ENCODE measurements at places on chromosomes 13 and 19.

DNA sequence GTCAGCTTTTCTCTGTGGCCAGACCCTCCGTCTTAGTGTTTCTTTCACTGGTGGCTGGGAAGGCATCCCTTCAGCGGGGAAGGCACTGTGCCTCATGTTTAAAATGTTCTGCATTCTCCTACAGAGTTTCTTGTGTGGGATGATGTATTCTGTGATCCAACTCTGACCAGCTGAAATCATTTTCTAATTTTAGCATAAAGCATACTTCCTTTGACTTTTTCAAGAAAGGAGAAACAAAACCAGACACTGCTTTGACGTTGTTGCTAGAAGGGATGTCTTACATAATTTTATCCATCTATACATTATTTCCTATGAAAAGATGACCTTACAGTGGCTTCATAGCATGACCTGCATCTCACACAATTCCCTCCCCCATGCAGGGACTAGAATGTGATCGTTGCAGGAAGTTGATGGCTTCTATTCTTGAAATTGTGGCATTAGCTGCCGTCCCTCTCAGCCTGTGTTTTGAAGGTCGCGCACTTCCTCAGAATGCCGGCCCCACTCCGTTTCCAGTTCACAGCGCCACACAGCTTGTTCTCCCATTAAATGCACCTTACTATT lies 38.6 kb upstream of the TEX29 start:
- no peak for DNase-seq

- no peak for DNase-seq
Measured at GRCh38 chr13:109036078-109036780, 406.8 kb downstream of the MYO16 start.

DNA sequence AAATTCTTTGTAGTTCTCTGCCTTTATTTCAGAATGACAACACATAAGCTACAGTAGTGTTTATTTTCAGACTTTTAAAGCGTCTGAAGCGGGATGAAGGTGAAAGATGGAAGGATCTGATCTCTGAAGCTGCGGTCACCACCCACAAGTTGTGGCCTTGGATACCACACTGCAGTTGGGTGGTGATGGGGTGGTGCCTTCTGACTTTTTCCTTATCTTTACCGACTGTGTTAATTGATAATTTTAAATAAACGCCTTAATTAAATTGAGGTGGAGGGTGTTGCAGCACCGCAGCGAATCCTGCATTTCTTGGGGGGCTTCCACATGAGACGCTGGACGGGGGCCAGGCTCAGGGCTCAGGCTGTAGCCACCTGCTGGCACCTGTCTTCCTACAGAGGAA lies 1.3 kb downstream of the TFDP1 start:
- peak; percentile 21 for DNase-seq

DNA sequence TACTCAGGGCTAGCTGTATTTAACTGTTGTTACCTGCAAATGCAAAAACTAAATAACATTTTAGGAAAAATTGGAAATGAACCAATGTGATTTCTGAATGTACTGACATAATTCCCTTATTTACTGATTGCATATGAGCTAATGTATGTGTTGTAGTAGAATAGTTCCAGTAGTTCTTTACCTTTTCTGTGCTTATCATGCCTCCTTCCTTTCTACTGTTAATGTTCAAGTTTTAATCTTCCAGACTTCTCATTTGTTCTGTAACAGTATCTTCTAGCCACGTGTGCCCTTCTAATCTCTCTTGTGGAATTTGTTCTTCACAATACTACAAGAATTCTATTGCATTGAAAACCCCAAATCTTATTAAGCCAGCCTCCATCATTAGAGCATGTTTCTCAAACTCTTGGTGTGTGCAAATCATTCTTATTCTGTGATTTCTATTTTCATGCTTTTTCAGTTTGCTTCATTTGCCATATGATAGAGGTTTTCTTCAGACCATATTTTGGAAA lies 17.7 kb downstream of the LSM14A start:
- no peak for DNase-seq

GRCh38 chr13:31240921-31241320 lies 41.1 kb downstream of the B3GLCT start:
- DNase-seq, result no peak

DNA sequence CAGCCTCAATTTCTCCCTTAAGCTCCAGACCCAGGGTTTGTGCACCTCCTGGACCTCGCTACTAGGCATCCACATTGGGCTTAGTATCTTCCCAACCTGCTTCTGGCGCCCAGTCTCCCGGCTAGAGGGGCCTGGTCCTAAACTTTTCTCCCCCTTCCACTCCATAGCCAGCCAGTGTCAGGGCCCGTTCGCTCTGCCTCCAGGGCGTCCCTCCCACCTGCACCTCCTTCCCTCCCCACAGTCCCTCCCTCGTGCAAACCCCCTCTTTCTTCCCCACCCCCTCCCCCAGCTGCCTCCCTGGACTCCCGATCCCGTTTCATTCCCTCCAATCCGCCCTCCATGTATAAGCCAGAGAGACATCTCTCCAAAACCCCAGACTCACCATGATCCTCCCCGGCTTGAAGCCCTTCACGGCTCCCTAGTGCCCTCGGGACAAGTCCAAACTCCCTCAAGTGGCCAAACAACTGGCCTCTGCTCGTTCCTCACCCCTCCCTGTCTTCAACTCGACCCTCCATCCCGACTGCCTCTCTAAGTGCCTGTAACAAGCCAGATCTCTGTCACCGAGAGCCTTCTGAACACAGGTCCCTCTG lies 997 bp upstream of the SAMD4B start:
- DNase-seq, result no peak

DNA sequence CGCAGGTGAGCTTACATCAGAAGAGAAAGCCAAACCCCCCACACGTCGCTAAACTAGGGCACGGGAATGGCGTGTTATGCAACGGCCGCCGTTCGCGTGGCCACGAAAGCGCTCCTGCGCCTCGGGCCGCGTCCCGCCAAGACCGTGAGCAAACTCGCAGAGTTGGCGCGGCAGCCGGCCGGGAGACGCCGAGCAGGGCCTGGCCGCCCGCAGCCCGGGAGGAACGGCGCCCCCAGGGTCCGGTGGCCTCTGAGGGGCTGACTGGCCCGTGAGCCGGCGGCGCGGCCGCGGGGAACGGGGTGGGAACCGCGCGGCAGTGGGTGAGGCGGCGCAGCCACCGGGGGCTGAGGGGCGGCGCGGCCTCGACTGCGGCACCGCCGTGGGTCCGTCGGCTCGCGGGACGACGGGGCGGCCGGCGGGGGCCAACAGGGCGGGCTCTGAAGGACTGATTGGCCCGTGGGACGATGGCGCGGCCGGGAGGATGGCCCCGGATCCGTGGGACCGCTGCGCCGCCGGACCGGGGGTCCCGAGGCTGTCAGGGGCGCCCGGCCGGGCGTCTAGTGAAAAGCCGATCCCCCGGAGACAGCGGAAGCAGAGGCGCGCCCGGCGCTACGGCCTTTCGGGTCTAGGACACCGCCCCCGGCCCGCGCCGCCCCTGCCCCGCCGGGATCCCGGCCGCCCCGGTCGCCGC lies 903 bp downstream of the LATS2 start:
- DNase-seq, result no peak

DNA sequence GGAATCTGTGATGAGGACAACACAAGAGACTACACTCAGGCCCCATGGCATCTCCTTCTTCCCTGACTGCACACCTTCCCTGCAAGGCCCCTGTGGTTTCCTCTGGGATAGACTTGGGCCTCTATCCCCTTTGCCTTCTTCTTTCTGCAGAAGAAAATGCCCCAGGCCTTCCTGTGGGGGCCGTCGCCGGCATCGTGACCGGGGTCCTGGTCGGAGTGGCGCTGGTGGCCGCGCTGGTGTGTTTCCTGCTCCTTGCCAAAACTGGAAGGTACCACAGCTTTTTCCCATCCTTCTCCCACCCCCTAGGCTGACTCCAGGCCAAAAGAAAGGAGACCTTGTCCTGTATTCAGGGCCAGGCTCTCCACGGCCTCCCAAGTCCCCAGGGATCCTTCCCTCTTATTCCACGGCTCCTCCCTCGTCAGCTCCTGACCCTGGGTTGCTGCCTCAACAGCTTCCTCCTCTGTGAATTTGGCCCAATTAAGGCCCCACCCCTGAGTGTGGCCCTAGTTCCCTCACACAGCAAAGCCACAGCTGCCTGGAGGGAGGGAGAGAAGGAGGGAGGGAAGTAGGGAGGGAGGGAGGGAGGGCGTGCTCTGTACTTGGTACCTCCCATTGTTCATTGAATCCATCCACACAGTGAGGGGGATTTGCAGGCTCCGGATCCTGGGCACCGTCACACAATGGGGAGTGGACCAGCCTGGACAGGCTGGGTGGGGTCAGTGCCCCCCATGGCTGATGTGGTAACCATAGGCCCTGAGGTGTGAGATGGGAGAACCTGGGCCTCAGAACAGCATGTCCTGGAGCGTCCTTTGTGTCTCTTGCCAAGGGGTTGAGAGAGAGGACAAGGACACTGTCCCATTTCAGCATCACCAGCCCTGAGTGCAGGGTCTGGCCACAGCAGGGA lies 12.5 kb downstream of the CEACAM3 start:
- DNase-seq, result no peak

GRCh38 chr19:41353466-41354342 lies at the start of gene TGFB1:
TGFB1 (minus strand) TSS chr19:41353922; CDS start chr19:41353044, 878 bp downstream.
- DNase-seq, result peak; percentile 96

DNA sequence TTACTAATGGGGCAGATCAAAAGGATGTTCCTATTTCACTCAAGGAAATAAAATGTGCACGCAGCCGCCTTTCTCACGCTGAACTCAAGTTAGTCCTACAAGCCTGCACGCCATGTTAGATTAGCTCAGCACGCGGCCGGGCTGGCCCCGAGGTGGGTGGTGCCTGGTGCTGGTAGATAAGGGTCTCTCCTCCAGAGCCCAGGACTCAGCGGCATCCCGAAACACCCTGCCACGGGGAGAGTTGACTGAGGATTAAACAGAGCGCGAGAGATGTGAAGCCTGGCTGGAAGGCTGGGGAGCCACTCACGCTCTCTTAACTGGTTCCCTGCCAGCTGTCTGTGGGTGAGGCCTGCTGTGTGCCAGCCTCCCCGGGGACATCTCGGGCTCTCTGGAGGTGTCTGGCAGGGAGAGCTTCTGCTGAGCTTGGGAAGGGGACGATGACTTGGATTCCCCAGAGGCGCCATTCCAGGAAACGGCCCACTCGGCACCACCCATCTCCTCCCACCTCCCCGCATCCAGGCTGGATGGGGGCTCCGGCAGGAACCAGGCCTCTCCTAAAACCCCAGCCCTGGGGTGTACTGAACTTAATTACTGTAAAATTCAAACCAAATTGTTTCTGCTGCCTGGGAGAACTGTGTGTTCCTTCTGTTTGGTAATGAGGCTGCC lies 122.2 kb downstream of the KDM4B start:
- DNase-seq, result no peak

DNA sequence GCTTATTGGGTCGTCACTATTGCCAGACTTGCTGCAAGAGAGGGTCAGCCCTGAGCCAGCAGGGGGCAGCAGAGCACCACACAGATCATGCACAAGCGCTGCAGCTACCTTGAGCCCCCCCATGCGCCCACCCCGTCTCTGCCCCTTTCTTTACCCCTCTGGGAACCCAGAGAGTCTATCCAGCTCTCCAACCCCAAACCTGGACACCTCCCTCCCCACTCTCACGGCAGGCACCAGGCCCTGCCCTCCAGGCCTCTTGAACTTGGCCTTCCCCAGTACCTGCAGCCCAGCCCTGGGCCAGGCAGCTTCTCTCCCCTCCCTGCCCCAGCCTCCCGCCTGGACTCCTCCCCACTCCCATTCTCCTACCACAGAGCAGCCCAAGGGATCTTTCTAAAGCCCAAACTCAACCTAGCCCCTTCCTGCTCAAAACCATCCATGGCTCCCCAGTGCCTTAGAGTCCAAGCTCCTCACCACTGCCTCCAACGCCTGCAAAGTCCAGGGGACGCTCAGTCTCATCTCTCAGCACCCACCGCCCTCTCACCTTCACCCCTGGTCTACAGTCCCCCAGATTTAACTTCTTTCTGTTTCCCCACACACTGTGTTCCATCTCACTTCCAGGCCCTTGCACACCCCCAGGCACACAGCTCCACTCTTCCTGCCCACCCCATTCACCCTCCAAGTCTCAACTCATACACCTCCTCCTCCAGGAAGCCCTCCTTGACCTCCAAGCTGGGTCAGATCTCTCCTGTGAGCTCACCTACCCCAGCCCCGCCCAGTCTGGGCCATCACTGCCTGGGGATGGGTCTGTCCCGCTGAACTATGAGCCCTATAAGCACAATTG lies 9.4 kb upstream of the CEACAM16 start:
- peak; percentile 90 for DNase-seq

- DNase-seq, result no peak
Measured at GRCh38 chr13:18998389-18998788, 183.2 kb downstream of the TUBA3C start.

Measured in osteocyte (in vitro differentiated cells).